ENCODE measurements at places on chromosomes 16 and 17. TPM values are rescaled to one million over a fixed set of nuclear protein-coding genes. Genes with fewer than 3 reads are reported as not detected.

SYNGR3 gene
- 16.4 TPM for total RNA-seq

DNA sequence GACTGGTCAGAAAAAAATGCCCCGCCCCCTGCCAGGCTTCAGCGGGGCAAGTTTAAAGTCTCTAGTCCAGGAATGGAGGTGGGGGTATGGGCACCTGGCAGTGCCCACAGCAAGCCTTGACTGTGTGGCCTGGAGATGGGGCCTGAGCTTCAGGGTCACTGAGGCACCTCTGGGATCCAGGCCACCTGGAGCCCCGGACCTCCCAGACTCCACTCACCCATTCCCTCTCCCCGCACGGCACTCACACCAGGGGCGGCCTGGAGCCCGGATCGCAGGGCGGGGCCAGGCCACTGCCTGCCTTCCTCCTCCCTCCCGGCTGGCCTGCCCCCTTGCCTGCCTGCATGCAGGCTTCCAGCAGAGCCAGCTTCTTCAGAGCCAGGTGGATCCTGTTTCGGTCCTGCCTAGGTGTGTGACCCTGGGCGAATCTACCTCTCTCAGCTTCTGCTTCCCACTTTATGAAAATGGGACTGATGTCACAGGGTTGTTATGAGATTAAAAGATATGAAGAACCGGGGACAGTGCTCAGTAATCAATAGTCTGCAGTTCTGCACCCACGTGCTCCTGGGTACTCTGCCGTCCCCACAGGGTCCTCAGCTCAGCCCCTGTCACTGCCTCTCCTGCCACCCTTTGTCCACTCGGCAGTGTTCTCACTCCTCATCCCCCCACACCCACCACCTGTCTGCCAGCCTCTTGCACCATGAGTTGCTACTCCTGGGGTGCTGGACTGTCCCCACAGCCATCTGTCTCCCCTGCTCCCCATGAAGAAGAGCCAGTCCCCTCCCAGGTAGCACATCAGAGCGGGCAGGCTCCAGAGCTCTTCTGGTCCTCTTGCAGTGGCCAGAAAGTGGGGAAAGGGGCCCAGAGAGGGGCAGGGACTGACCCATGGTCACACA lies 1.2 kb upstream of the TCAP start:
- no peak overlapping the region for H3K4me3 ChIP-seq
- no peaks in the 10 kb centered on the region for H3K4me1 ChIP-seq
- peaks cover 5% of the 10 kb centered on the region for H3K36me3 ChIP-seq
- H3K27me3 ChIP-seq: peaks cover 6% of the 10 kb centered on the region
- DNase-seq: no peak

DNA sequence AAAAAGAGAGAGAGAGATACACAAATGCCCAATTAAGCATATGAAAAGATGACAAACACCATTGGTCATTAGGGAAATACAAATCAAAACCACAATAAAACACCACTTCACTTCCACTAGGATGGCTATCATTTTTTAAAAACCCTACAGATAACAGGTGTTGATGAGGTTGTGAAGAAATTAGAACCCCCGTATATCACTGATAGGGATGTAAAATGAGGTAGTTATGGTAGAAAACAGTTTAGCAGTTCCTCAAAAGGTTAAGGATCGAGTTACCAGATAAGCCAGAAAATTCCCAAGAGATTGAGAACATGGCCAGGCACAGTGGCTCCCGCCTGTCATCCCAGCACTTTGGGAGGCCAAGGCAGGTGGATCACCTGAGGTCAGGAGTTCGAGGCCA lies 2.8 kb downstream of the P2RX5 start:
- H3K4me1 ChIP-seq: peaks cover 32% of the 10 kb centered on the region
- no peaks in the 10 kb centered on the region for H3K27me3 ChIP-seq
- no peaks in the 10 kb centered on the region for H3K36me3 ChIP-seq
- no peak for DNase-seq
- peak overlapping the region; percentile 50 for H3K27ac ChIP-seq

DNA sequence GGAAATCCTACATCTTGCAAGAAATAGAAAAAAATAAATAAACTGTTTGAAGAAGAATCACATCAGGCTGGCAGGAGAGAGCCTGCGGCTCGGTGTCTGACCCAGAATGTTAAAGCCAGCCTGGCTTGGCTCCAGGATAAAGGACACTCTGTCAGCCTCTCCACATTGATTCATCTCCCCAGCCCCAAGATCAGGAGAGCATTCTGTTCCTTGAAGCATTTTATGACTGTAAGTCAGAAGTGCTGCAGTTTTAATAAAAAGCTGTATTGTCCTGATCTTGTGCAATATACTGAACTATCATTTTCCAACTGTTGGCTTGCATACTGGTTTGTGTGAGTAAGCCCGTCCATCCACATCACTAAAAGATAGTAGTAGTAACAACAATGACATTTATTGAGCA lies 426.6 kb downstream of the HAPSTR1 start:
- no peak for DNase-seq
- no peak overlapping the region for H3K4me3 ChIP-seq
- no peaks in the 10 kb centered on the region for H3K27me3 ChIP-seq
- no peaks in the 10 kb centered on the region for H3K36me3 ChIP-seq

GRCh38 chr17:53426505-53426904 lies 396.2 kb upstream of the KIF2B start:
- H3K4me1 ChIP-seq: no peaks in the 10 kb centered on the region
- no peak overlapping the region for H3K27ac ChIP-seq
- no peak overlapping the region for H3K4me3 ChIP-seq
- H3K36me3 ChIP-seq: no peaks in the 10 kb centered on the region
- no peak for DNase-seq

DNA sequence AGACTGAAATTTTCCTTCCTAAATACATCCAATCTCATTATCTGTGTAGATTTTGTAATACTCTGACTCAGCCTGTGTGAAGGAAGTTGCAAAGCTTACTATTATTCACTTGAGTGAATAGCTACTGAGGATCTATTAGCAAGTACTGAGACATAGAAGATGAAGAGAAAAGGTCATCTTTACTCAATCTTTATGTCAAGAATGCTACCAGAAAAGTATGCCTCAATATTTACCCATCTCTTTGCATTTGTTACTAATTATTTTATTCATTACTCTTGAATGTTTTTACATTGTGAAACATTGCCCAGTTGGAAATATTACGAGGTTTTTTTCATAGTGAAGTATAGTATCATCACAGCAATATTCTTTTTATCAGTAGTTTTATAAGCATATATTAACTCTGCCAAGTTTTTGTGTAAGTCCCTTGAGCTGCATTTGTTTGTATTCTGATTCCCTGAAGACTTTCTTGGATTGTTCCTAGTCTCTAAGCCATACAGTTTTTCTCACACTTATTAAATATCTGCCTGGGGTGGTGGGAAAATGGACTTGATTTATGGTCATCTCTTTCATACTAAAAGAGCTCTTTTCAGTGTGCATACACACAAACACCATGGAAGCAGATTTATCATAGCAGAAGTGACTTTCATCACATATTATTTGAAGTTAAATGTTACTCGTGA lies 110.4 kb downstream of the MRTFB start:
- H3K27ac ChIP-seq: no peak overlapping the region
- H3K36me3 ChIP-seq: no peaks in the 10 kb centered on the region
- 0 out of 2 replicates have a peak, but pooled peaks cover 3% of the 10 kb centered on the region for H3K4me1 ChIP-seq
- DNase-seq: no peak

- no peak for DNase-seq
- no peaks in the 10 kb centered on the region for H3K27me3 ChIP-seq
- peaks cover 5% of the 10 kb centered on the region for H3K4me1 ChIP-seq
- no peak overlapping the region for H3K27ac ChIP-seq
- no peak overlapping the region for H3K4me3 ChIP-seq
Observed at GRCh38 chr17:78991017-78991738, 11.5 kb upstream of the LGALS3BP start.
